ENCODE measurements at places on chromosomes 16 and 17.

DNA sequence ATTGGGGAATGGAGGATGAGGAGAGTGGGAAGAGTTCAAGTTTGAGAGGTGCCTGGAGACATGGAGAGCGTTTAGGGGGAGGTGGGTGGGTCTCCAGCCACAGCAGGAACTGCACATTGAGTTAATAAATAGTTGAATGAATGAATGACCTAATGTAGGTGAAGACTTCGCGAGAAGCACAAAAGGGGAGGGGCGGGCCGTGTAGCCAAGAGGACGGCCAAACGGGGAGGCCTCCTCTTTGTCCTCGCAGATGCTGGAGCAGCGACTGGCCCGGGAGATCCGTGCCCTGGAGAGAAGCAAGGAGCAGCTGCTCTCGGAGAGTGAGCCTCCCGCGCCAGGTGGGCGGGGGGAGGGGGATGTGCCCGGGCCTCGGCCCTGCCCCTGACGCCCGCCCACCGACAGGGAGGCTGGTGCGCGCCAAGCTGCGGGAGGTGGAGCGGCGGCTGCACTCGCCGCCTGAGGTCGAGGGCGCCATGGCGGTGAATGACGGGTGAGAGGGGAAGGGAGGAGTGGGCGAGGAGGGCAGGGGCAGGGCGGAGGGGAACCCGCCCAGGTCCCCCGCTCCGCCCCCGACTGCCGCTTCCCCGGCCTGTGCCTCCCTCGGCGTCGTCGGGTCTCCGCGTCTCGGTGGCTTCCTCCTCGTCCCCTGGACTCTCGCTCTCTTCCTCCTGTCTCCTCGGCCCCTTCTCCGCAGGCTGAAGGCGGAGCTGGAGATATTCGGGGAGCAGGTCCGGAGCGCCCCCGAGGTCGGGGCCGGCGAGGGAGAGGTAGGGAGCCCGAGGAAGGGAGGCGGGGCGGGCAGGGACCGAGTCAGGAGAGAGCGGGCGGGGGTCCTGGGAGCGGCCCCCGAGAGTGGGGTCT is 12.9 kb downstream of the SYCE1L start:
- DNase-seq = peak; percentile 95

DNA sequence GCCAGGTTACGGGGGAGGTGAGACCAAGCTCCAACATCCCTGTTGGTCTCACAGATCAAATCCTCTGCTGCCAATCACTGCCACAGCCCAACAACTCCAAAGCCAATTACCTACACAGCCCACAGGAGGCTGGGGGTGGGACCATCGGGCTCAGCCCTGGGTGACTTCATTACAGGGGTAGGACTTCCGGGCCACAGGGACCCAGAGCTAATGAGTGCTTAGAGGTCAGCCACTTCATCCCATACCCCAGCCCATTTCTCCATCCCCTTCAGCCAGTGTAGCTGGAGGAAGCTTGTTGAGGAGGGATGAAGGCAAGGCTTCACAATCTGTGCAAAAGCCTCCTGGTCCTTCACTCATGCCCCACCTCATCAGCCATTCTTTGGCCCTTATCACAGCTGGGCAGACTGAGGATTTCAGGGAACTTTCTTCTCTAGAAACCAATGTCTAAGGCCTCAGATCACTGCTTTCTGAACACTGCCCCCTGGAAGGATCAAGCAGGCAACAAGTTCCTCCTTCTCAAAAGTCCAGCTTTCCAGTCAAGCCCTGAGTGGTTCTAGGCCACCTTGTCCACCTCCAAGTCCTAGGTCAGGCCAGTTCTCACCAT is 5.8 kb downstream of the FOXN1 start:
- no peak for DNase-seq

DNA sequence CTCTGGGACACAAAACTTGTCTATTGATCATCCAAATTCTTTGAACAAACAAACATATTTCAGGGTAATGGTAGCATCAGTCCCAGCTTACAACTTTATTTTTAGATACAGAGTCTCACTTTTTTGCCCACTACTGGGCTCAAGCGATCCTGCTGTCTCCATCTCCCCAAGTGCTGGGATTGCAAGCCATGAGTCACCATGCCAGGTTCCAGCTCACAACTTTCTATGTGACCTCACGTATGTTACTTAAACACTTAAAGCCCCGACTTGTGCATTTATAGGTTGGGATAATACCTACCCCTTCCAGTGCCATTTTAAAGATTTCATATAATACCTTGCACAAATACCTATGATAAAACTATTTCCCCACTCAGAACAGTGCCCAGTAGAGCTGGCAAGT is 42.0 kb upstream of the KSR1 start:
- DNase-seq = no peak

DNA sequence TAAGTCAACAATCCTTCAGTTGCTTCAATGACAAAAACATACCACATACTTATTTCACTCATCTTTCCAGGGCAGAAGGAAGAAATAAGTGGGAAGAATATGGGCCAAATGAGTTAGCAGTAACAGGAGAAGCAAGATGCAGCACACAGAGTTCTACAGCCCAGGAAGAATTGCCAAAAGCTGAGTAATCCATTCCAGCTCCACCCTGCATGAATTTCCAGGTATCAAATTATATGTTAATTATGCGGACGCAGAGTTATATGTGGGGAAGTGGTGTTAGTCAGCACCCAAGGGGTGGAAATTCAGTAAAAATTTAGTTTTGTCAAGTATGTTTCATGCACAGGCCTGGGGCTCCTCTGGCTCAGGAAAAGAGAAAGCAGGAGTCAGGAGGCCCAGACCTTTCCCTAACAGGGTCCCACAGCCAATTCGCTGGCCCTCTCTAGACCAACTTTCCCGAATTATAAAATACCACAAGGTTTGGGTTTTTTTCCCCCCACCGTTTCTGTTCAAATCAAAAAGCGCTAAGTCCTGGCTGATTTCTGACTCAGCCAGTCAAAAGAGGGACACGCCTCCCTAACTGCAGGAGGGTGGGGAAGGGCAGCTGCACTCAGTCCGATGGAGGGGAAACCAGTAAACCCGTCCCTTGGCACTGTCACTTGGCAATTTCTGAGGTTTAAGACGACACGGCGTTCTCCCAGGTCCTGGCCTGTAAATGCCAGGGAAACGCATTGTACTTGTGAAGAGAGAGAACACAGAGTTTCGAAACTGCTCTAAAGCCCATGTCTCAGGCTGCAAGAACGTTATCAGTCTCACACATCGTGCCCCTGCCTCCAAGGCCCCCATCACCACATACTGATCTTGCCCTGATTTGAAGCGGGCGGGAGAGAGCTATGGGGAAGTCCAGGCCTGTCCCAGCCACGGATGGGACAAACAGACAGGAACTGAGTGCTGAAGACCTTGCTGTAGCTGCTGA is 58.1 kb downstream of the ZFHX3 start:
- peak; percentile 68 for DNase-seq

- DNase-seq = no peak
Measured at GRCh38 chr17:29722411-29723198, 99.9 kb upstream of the CORO6 start.

Measured in endodermal cell (in vitro differentiated cells).